Large intestine (tissue), 12 donors: ENCODE measurements at places on chromosomes 7 and 10.

- DNase-seq: peak; percentile 67
Measured at GRCh38 chr10:5812283-5813090, 747 bp downstream of the GDI2 start.

GRCh38 chr10:35600193-35600592 lies 4.9 kb upstream of the GJD4 start:
- no peak for DNase-seq

DNA sequence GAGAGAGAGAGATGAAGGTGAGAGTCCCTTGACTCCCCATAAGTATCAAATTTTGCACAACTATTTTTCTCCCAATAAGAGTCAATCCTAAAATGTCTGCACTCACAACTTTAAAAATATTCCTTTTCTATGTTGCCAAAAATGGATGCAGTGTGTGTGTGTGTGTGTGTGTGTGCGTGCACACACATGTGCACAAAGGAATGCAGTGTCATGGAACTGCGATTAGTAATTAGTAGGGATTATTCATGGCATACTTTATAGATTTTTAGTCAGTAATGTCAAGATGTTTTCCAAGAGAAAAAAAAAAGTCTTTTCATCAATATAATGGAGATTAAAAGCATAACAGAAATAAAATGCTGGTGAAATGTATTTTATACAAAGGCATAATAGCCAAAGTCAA lies 179.1 kb upstream of the LRRTM3 start:
- DNase-seq: no peak

- DNase-seq: peak; percentile 64
Measured at GRCh38 chr10:14608381-14609001, 166.2 kb downstream of the FAM107B start.

DNA sequence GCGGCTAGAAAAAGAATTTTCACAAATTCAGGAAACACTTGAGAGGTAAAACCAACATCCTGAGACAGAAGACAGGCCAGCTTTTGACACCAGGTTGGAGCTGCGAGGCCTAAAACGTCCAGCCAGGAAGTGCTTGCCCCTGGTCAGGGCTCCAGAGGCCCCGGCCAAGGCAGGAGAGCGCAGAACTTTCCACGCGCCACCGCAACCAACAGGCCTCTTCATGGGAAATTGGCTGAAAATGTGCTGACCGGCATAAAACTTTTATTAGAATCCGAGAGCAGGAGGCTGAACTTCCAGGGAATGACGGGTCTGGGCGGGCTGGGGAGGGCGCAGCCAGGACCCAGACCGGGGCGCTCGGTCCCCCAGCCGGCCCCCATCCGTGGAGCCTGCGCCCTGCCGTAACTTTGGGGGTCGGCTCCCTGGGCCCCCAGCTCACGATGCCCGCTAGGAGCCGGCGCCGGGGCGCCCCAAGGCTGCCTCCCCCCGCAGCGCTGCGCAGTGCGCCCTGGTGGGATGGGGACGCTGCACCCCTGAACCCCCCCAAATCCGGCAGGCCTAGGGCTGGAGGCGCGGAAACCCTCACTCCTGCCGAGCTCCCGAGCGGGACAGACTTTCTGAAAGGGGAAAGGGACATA lies 414.0 kb upstream of the MKI67 start:
- no peak for DNase-seq

GRCh38 chr7:38673795-38674194 lies 42.6 kb upstream of the AMPH start:
- no peak for DNase-seq

GRCh38 chr7:70712942-70713341 lies 419.0 kb upstream of the GALNT17 start:
- no peak for DNase-seq
